ENCODE measurements at places on chromosomes 1 and 21.

- no peak for DNase-seq
Observed at GRCh38 chr1:7575041-7575400, 196.1 kb upstream of the VAMP3 start.

DNA sequence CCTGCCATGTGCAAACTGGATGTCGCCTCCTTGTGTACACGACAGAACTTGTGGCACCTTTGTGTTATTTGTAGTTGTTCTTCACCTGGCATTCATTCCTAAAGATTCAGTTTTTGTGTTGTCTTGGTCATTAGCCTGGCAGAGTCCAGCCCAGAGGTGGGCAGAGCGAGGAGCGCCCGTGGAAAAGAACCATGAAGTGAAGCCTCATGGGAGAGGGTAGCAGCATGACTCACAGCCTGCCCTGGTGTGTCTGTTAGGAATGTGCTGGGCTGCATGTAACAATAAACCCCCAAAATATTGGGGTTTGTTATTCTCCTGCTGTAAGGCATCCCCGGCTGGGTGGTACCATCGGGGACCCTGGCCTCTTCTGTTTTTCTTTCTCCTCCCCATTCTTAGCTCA is 124.9 kb upstream of the TMEM51 start:
- DNase-seq, result no peak

- DNase-seq, result no peak
Observed at GRCh38 chr1:231818337-231818736, 191.7 kb downstream of the DISC1 start.

DNA sequence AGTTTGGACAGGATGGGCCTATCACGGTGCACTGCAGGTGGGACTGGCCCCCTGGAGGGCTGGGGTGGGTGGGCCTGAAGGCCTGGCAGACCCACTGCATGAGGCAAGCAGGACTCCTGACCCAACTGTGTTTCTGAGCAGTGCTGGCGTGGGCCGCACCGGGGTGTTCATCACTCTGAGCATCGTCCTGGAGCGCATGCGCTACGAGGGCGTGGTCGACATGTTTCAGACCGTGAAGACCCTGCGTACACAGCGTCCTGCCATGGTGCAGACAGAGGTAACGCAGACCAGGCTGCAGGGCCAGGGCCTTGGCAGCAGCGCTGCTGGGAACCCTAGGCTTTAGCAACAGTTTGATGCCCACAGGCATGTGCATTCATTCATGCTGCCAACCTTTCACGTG is 29.0 kb upstream of the KDM4A start:
- DNase-seq, result no peak

DNA sequence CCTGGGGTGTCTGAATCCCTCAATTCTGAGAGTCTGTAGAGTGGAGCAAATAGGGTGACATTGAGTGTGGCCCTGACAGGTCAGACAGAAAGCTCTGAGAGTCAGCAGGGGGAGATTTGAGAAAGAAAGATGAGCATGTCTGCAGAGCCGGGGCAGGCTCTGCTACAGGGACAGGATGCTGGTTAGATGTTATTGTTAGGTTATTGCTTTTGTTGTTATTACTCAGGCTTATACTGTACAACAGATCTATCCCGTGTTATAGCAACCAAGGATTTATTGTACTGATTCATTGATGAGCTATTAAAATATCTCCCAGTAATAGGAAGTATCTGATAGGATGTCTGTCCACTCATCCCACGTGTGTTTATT is 59.5 kb downstream of the NFASC start:
- DNase-seq, result no peak

- DNase-seq, result no peak
Observed at GRCh38 chr1:81547912-81548303, 252.8 kb upstream of the ADGRL2 start.

- DNase-seq, result no peak
Observed at GRCh38 chr1:210828996-210829596, 304.9 kb downstream of the KCNH1 start.

Data from stimulated activated CD4-positive, alpha-beta T cell treated with anti-CD3 and anti-CD28 coated beads, Interleukin-15, amount 100 ng/mL, for 1 hour (primary cell).